Breast epithelium (tissue), 4 donors: ENCODE measurements at places on chromosomes 1 and 21.

GRCh38 chr21:17441370-17441769, 71.5 kb upstream of the CXADR start:
- peak; percentile 72 for DNase-seq

GRCh38 chr1:210506689-210507088, 178.0 kb downstream of the HHAT start:
- DNase-seq = no peak

GRCh38 chr1:202154766-202155477, 5.5 kb downstream of the PTPN7 start:
- DNase-seq = no peak

DNA sequence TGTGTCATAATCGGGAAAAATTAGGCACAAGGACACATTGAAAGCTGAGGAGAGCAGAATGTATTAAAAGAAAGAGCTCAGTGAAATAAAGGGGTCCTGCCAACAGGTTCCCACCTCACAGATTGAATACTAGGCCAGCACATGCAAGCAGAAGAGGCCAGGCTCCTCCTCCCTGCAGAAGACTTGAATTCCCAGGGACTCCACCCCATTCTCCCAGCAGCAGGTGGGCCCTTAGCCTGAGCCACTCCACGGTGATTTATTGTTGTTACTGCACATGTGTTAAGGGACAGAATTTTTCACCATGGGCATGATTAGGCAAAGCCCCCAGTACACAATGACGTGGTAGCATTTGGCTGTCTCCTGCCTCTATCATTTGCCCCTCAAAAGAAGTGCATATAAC, 1844.7 kb downstream of the NCAM2 start:
- DNase-seq = no peak

- DNase-seq = peak; percentile 44
Observed at GRCh38 chr1:91725989-91726721, 159.8 kb downstream of the TGFBR3 start.

- no peak for DNase-seq
Observed at GRCh38 chr1:220497220-220497947, 30.6 kb upstream of the MARK1 start.

GRCh38 chr1:235984041-235984825, 80.7 kb downstream of the NID1 start:
- no peak for DNase-seq

DNA sequence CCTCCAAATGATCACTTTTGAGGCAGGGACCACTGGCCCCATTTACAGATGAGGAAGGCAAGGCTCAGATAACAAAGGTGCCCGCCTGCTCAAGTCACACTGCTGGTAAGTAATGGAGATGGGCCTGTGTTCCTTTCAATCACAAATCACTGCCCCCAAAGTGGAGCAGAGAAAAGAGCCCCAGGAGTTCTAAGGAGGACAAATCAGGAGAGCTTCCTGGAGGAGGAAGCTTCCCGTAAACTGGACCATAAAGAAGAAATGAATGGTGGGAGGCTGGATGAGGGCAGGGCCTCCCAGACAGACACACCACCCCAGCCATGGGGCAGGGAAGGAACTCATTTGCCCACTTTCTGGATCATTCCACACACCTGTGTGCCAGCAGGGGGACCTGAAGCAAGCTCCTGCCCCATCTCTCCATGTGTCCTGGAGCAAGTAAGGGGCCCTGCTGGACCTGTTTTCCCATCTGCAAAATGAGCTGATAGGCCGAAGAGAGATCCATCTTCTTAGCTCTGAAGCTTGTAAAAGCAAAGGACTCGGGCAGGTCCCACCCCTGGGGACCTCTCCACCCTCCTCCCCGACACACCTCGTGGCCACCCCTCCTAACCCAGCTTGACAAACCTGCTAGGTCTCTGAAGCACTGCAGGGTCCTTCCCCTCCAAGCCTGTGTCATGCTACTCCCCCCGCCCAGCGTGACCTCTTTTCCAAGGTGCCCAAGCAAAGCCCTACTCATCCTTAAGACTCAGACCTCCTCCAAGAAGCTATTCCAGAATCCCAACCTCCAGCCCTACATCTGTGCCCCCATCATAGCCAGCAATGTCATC, 5.5 kb downstream of the LAPTM5 start:
- no peak for DNase-seq

DNA sequence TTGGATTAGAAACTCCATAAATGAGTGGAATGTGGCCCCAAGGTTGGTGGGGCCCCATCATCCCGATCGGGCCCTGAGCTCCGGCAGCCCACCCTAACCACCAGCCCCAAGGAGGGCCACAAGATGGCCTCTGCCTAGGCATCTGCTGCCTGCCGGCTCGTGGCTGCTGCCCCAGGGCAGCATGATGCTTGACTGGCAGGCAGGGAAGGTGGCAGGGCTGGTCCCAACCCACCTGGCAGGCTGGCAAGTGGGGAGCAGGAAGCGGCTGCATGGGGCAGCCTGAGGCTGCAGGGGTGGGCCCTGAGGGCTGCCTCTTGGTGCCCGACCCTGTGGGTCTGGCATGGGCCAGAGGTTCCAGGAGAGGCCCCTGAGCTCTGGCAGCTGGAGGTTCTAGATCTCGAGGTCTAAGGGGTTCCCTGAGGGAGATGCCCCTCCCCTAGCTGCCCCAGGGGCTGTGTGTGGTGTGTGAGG, 760 bp upstream of the GJC2 start:
- no peak for DNase-seq

DNA sequence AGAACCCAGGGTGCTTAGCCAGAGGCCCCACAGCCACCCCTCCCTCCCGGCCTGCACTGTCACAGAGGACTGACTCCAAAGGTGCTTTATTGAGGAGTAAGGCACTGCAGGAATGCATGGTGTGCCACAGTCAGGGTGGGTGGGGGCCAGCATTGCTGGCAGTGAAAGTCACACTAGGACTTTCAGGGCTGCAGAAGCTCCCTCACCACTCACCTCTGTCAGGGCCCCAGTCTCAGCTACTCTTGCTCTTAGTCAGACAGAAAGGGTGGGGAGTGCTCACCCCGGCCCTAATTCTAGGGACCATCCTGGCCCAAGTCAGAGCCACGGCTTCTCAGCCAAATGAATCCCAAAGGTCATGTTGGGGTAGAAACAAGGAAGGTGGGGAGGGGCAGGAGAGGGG, 19.4 kb downstream of the KNCN start:
- DNase-seq = no peak

DNA sequence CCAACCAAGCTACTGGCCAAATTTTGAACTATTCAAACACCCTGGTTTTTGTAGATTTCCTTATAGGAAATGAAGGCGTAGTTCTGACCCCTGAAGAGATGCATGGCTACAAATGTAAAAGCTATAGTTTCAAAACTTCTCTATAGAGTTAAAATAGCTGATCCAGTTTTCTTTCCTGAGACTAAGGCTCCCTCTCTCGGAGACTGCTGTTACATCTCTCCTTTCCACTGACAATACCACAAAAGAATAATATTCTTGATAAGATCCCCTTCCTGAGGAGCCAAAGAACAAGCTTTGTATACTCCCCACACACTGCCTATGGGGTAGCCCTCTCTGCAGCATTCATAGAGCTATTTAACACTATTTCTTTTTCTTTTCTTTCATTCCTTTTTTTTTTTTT, 6.7 kb upstream of the CFAP126 start:
- no peak for DNase-seq

- DNase-seq = no peak
Observed at GRCh38 chr21:33991133-33991532, 75.5 kb upstream of the ATP5PO start.

GRCh38 chr21:41634858-41635257, 126.9 kb upstream of the TMPRSS2 start:
- no peak for DNase-seq

DNA sequence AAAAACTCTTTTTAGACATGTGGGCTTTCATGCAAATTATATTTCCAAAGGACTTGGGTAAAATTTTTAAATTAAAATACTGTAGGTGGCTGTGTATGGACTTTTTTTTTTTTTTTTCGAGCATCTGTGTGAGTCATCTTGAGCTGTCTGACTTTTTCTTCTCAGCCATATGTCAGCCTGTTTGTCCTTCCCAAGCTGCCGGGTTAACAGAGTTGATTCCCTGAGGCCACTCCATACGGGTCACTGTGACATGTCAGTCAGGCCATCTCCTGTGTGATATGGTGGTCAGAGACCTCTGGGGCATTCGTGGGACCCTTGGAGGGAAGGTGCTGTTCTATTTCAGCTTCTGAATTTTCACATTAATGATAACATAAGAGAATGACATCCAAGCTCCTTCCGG, 148.3 kb downstream of the KCNJ6 start:
- DNase-seq = no peak

DNA sequence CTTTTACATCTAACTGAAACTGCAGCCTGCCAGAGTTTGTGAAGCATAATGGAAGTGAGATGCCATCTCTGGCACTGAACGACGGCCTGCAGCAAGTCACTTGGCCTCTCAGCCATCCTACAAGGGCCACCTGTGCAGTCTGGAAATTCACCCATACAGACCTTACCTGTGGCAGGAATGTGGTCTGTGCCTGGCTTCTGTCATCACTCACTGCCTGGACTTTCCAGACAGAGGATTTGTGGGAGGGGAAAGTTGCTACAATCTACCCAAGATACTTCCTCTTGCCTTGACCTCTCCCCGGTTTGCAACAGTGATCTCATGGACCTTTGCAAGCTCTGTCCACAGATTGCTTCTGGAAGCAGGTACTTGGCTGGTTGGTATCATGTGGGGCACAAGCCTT, 58.4 kb upstream of the ATP1B1 start:
- DNase-seq = no peak

GRCh38 chr1:112762541-112763500, 47.7 kb upstream of the PPM1J start:
- DNase-seq = no peak

DNA sequence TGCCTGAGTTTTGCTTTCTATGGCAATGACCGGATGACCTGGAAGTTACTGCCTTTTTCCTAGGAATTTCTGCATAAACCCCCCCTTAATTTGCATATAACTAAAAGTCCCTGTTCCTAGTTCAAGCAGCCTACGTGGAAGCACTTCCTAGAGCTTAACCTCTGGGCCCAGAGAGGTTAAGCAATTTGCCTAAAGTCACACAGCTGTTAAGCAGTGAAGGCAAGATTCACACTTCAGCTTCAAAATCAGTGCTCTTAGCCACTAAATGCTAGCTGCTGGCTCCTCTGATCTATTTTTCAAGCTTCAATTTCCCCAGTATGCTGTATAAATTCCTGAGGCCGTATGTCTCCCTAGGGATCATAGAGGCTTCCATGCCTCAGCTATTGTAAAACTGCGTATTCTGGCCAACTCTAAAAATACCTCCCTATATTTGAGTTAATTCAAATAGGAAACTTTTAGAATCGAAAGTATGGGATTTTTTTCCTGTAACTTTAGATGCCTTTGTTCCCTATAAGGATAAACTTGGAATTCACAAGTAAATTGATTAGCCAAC, 53.1 kb upstream of the CD5L start:
- DNase-seq = no peak

DNA sequence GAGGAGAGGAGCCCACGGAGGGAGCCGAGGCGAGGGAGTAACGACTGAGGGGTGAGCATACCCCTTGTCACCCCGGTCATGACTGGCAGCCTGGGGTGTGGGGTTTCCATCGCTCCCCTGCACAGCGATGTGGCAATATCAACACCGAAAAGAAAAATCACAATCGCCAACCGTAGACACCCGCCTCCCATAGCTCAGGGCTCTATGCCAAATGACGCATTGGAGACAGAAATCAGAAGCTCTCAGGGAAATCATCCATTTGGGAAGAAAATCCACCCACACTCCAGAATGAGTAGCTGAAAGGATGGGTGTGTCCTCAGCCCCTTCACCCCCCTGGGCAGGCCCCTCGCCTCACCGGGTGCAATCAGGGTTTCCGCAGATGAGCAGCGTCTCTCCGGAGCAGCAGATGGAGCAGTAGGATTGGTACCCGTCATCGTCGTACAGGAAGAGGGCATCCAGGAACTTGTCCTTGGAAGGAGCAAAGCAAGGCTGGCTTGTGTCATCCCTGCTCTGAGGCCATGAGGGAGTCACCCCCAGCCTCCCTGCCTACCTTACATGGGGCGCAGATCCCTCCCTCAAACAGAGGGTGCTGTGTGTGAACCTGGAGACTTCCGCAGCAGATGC, 2.5 kb downstream of the DNMT3L start:
- no peak for DNase-seq

DNA sequence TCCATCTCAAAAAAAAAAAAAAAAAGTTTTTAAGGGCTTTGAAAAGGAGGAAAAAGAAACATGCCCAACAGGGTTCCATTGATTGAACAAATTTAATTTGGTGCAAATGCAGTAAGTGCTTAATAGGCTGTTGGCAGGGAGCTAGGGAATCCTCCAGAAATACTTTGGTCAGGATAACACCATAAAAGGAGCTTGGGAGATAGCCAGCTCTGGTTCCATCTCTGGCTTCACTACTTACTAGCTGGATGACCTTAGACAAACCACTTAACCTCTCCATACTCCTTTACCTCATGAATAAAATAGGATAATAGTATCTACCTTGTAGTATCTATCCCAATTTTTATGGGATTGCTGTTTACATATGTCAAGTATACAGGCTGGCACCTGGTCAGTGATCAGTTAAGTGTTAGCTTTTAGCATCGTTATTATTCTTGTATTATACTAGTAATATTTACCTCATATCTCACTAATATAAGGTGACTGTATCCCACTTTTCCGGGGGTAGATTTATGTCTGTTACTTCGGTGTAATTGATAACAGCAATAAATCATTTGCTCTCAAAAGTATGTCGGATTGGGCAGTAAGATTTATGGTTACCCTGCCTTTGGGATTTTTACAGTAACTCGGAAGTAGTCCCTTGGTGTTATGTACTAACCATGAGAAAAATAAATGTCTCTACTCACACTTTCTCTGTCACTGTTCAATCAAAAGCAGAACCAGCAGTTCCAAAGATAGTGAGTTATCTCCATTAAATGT, 36.4 kb downstream of the BTG3 start:
- no peak for DNase-seq

GRCh38 chr1:151197863-151198253, 494 bp upstream of the PIP5K1A start:
- no peak for DNase-seq

- DNase-seq = no peak
Observed at GRCh38 chr1:157025856-157026255, 19.7 kb downstream of the ARHGEF11 start.

GRCh38 chr1:226659641-226660040, 79.4 kb downstream of the ITPKB start:
- no peak for DNase-seq

DNA sequence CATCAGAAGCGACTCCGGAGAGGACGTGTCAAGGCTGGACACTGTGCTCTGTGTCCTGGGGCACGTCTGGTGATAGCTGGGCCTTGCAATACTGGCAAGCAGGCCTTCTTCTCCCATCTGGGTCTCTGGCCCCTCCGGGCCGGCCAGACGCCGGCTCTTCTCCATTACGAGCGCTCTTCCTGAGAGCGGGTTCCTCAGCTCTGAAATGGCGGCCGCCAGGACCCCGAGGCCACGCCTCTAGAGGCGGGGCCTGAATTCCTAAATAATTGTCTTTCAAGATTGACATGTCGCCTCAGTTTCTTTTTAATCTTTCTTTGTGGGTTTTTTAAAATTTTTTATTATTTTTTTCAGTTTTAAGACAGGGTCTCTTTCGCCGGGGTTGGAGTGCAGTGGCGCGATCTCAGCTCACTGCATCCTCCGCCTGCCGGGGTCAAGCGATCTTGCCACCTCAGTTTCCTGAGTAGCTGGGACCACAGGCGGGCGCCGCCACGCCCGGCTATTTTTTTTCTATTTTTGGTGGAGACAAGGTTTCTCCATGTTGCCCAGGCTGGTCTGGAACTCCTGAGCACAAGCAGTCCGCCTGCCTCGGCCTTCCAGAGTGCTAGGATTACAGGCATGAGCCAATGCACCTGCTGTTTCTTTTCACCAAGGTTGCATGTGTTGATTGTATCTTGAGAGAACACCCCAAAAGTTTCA, 9.2 kb downstream of the RNF2 start:
- DNase-seq = no peak

GRCh38 chr21:37461479-37461878, 94.9 kb downstream of the DYRK1A start:
- no peak for DNase-seq
